Progenitor cell of endocrine pancreas (in vitro differentiated cells): ENCODE measurements at places on chromosomes 2 and 18. TPM values are rescaled to one million over a fixed set of nuclear protein-coding genes. Genes with fewer than 3 reads are reported as not detected.

EVA1A gene
- 10.9 and 11.5 TPM in 2 replicates for total RNA-seq

- no peak overlapping the region for H3K27ac ChIP-seq
- no peak for DNase-seq
- H3K4me1 ChIP-seq: no peaks in the 10 kb centered on the region
- peaks cover 19% of the 10 kb centered on the region for H3K27me3 ChIP-seq
Observed at GRCh38 chr18:75529394-75529793, 101.9 kb upstream of the SMIM21 start.

- H3K4me1 ChIP-seq: peaks cover 31% of the 10 kb centered on the region
- no peak for DNase-seq
- H3K4me3 ChIP-seq: no peak overlapping the region
- H3K27me3 ChIP-seq: no peaks in the 10 kb centered on the region
Observed at GRCh38 chr18:42583283-42583731, 532.2 kb downstream of the RIT2 start.

CAPN14 gene
- 0.50 and 0.73 TPM in 2 replicates for total RNA-seq

BOLL gene
- 0.22 and 0.51 TPM in 2 replicates for total RNA-seq

GRCh38 chr2:232439758-232440135, 16.2 kb upstream of the ALPI start:
- no peak overlapping the region for H3K4me3 ChIP-seq
- no peaks in the 10 kb centered on the region for H3K36me3 ChIP-seq
- no peak overlapping the region for H3K27ac ChIP-seq
- DNase-seq: no peak

DNA sequence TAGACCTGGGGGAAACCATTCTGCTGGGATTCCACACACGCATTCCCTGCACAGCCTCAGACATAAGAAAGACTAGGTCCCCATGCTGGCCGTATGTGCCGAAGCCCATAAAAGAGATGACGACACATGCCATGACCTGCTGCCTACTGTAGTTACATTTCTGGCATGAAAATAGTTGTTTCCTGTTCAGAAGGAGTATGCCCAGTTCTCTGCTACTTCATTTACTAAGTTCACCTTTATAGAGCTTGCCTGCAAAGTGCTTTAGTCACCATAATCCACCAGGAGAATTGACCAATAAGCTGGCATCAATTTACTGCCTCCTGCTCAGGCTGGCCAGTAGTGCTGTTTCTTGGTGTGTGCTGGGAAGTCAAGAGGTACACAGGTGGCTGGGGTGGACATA, 150.2 kb upstream of the ALPP start:
- no peak overlapping the region for H3K4me3 ChIP-seq
- DNase-seq: no peak
- H3K27ac ChIP-seq: no peak overlapping the region
- H3K4me1 ChIP-seq: no peaks in the 10 kb centered on the region
- H3K27me3 ChIP-seq: no peaks in the 10 kb centered on the region
- H3K36me3 ChIP-seq: no peaks in the 10 kb centered on the region

DNA sequence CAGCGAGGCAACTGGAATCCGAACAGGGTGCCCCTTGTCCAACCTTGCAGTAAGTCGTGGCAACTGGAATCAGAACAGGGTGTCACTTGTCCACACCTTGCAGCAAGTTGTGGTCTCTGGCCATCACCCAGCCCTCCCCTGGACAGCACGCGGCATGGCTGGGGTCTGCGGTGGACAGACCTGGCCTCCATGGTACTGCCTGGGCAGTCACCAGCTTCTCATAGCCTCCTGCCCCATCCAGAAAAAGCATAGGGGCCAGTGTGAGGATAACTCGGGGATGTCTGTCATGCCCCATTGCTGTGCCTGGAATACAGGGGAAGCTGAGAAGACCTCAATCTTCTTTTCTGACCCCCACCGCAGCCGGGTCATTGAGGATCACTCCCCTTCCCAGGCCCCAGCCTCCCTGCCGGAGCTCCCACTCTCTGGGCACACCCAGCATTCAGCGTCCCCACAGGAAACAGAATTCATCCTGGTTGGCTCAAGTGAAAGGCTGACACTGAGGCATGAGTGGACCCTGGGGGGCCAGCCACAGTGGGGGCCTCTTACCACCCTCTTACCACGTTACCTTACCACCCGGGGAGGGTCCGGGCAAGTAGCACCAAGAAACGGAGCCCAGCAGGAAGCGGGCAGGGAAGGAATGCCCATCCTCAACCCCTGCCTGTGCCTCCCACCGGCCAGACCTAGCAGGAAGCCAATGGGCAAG, 68.0 kb upstream of the RAB6C start:
- no peak for DNase-seq
- H3K27ac ChIP-seq: no peak overlapping the region
- H3K36me3 ChIP-seq: no peaks in the 10 kb centered on the region
- no peak overlapping the region for H3K4me3 ChIP-seq

GALNT13 gene
- total RNA-seq: 7.2 and 8.3 TPM in 2 replicates

- DNase-seq: no peak
- peaks cover 15% of the 10 kb centered on the region for H3K4me1 ChIP-seq
Observed at GRCh38 chr2:57890464-57890863, 156.1 kb upstream of the VRK2 start.

DNA sequence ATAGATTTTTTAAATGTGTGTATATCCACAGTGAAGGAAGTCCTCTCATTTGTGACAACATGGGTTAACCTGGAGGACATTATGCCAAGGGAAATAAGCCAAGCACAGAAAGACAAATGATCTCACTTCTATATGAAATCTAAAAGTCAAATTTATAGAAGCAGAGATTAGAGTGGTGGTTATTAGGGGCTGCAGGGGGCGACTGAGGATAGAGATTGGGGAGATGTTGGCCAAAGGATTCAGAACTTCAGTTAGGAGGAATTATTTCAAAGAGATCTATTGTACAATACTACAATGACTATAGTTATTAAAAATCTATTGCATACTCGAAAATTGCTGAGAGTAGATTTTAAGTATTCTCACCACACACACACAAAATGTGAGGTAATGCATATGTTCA, 252.4 kb upstream of the SLC39A10 start:
- H3K4me3 ChIP-seq: no peak overlapping the region
- H3K36me3 ChIP-seq: no peaks in the 10 kb centered on the region
- no peak overlapping the region for H3K27ac ChIP-seq
- no peaks in the 10 kb centered on the region for H3K27me3 ChIP-seq
- no peak for DNase-seq

- H3K4me3 ChIP-seq: no peak overlapping the region
- DNase-seq: no peak
- peaks cover 9% of the 10 kb centered on the region for H3K27me3 ChIP-seq
- H3K4me1 ChIP-seq: peaks cover 5% of the 10 kb centered on the region
- H3K36me3 ChIP-seq: no peaks in the 10 kb centered on the region
Observed at GRCh38 chr2:18516112-18516511, 44.3 kb downstream of the RDH14 start.

GRCh38 chr2:152558158-152558984, 158.9 kb downstream of the PRPF40A start:
- no peak overlapping the region for H3K27ac ChIP-seq
- no peak for DNase-seq
- no peak overlapping the region for H3K4me3 ChIP-seq

DNA sequence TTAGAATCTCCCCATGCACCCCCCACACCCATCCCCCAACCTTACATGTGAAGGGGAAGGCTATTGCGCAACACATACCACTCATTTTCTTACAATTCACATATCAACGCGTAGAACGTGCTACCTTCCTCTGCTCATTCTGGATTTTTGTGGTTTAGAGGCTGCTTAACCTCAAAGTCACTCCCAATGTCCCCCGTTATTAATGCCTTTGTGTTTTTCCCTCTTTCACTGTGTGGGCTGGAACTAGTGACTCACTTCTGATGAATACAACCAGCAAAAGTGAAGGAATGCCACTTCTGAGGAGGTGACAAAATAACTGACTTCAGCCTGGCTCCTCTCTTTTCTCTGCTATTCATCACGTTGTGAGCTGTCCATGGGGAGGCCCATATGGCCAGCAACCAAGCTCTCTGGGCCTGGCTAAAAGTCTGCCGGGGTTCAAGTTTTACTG, 342.5 kb upstream of the NXPH2 start:
- H3K4me3 ChIP-seq: no peak overlapping the region
- peaks cover 3% of the 10 kb centered on the region for H3K4me1 ChIP-seq
- no peak for DNase-seq
- no peaks in the 10 kb centered on the region for H3K36me3 ChIP-seq

DNA sequence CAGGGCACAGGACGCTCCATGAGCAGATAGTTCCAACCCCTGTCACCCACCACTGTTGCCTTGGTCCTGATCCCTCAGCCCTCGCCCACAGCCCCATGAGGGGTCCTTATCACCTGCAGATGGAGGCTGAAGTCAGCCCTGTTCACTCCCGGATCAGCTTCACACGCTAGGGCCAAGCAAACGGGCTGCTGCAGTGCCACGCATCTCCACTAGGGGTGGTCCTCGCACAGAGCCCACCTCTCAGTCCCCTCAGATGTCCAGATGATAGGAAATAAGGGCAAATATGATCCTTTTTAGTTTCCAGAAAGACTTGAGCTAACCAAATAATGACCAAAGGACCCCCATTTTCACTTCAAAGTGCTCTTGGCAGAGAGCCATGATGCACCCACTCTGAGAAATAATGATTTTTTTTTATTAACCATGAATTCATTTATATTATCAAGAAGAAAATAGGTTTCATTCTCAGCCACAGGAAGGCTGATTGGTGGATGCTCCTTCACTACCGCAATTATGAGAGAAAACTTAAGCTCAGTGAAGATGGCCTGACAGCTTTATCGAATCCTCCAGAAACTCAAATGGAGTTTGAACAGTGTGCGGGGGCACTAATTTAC, 71.9 kb upstream of the KLHL29 start:
- no peak overlapping the region for H3K4me3 ChIP-seq
- no peak for DNase-seq
- H3K27me3 ChIP-seq: peaks cover 7% of the 10 kb centered on the region
- H3K4me1 ChIP-seq: peaks cover 8% of the 10 kb centered on the region
- no peaks in the 10 kb centered on the region for H3K36me3 ChIP-seq

TSPYL6 gene
- not detected in 2 replicates for total RNA-seq

- no peak overlapping the region for H3K27ac ChIP-seq
- H3K36me3 ChIP-seq: no peaks in the 10 kb centered on the region
- H3K4me1 ChIP-seq: peaks cover 25% of the 10 kb centered on the region
- H3K4me3 ChIP-seq: no peak overlapping the region
- no peak for DNase-seq
Observed at GRCh38 chr2:204108330-204108751, 171.8 kb downstream of the ICOS start.

- DNase-seq: no peak
- H3K27ac ChIP-seq: no peak overlapping the region
- no peak overlapping the region for H3K4me3 ChIP-seq
- H3K4me1 ChIP-seq: peaks cover 8% of the 10 kb centered on the region
- H3K36me3 ChIP-seq: peaks cover 3% of the 10 kb centered on the region
Observed at GRCh38 chr2:8565399-8566154, 116.3 kb upstream of the ID2 start.

TEKT4 gene
- total RNA-seq: 0.29 and 0.34 TPM in 2 replicates

DNA sequence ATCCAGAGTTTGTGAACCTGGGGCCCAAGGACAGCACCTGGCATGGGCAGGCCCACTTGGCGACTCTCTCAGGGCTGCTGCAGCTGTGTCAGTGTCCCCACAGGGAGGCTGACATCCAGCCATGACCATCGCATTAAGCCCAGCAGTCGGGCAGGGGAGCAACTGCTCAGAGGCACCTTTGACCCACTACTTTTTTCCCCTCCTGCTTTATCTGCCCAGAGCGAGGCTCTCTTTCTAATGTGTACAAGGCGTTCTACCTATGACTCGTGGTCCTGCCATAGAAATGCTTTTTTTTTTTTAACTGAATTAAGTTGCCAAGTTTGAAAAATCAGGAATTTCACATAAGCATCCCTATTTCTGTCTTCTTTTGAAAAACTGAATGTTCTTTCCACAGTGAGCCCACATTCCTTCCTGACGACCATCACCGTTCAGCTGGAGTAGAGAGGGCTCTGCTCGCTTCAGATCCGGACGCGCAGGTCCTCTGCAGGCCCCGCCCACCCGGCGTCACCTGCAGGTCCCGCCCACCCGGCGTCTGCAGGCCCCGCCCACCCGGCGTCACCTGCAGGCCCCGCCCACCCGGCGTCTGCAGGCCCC, 403 bp upstream of the CLUL1 start:
- no peaks in the 10 kb centered on the region for H3K36me3 ChIP-seq
- H3K4me1 ChIP-seq: peaks cover 5% of the 10 kb centered on the region
- peaks cover 3% of the 10 kb centered on the region for H3K27me3 ChIP-seq
- peak; percentile 72 for DNase-seq
- peak overlapping the region; percentile 92 for H3K27ac ChIP-seq

DNA sequence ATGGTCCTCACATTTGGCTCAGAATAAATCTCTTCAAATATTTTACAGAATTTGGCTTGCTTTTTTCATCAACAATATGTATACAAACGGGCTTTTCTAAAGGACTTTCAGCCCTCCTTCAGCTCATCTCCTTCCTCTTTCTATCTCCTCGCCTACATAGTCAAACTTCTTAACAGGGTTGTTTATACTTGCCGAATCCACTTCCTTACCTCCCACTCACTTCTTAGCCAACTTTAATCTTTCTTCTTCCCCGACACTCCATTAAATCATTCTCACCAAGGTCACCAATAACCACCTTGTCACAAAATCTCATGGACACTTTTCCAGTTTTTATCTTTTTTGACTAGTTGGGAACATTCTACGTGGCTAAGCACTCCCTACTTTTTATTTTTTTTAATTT, 325.2 kb downstream of the PLCL1 start:
- peaks cover 5% of the 10 kb centered on the region for H3K4me1 ChIP-seq
- no peak for DNase-seq
- no peaks in the 10 kb centered on the region for H3K27me3 ChIP-seq

CROCC2 gene
- 0.36 and 0.40 TPM in 2 replicates for total RNA-seq

GRCh38 chr2:121019756-121020155, 265.2 kb downstream of the TFCP2L1 start:
- no peaks in the 10 kb centered on the region for H3K36me3 ChIP-seq
- H3K4me1 ChIP-seq: peaks cover 2% of the 10 kb centered on the region
- no peak for DNase-seq
- H3K27ac ChIP-seq: no peak overlapping the region
- peaks cover 63% of the 10 kb centered on the region for H3K27me3 ChIP-seq

GRCh38 chr18:9281780-9282179, 52.8 kb upstream of the TWSG1 start:
- peaks cover 13% of the 10 kb centered on the region for H3K36me3 ChIP-seq
- no peak overlapping the region for H3K27ac ChIP-seq
- H3K27me3 ChIP-seq: no peaks in the 10 kb centered on the region
- no peak for DNase-seq

DNA sequence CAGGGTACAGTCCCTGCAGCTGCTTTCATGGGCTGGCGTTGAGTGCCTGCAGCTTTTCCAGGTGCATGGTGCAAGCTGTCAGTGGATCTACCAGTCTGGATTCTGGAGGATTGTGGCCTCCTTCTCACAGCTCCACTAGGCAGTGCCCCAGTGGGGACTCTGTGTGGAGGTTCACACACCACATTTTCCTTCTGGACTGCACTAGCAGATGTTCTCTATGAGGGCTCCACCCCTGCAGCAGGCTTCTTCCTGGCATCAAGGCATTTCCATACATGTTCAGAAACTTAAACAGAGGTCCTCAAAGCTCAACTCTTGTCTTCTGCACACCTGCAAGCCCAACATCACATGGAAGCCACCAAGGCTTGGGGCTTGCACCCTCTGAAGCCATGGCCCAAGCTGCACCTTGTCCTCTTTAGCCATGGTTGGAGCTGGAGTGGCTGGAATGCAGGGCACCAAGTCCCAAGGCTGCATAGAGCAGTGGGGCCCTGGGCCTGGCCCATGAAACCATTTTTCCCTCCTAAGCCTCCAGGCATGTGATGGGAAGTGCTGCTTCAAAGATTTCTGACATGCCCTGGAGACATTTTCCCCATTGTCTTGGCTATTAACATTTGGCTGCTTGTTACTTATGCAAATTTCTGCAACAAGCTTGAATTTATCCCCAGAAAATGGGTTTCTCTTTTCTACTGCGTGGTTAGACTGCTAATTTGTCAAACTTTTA, 250.2 kb upstream of the COPS8 start:
- peaks cover 7% of the 10 kb centered on the region for H3K36me3 ChIP-seq
- H3K4me1 ChIP-seq: peaks cover 10% of the 10 kb centered on the region
- peaks cover 23% of the 10 kb centered on the region for H3K27me3 ChIP-seq
- H3K4me3 ChIP-seq: no peak overlapping the region
